ENCODE measurements at places on chromosomes 7 and 10. TPM values are rescaled to one million over a fixed set of nuclear protein-coding genes. Genes with fewer than 3 reads are reported as not detected.

GRCh38 chr10:89347701-89348457 is 20.1 kb downstream of the IFIT3 start:
- no peaks in the 10 kb centered on the region for H3K27me3 ChIP-seq
- no peak for DNase-seq
- no peaks in the 10 kb centered on the region for H3K36me3 ChIP-seq
- no peak overlapping the region for H3K4me3 ChIP-seq

DNA sequence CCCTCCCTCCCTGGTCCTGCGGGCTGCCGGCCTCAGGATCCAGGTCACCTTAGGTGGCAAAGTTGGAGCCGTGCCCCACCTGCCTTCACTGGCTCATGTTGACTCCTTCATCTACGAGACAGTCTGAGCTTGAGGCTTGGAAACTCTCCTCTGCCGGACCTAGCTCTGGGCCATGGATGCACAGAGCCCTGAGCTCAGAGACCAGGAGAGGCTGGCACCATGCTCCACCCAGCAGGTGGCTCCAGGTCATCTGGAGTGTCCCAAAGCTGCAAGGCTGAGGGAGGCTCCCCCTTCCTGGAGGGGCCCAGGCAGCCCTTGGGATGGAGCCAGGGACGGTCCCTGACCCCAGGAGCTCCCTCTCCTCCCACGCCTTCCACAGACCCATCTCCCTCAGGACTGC is 81.3 kb downstream of the PDGFA start:
- DNase-seq, result no peak
- H3K27me3 ChIP-seq, result no peaks in the 10 kb centered on the region
- H3K4me1 ChIP-seq, result no peaks in the 10 kb centered on the region

DNA sequence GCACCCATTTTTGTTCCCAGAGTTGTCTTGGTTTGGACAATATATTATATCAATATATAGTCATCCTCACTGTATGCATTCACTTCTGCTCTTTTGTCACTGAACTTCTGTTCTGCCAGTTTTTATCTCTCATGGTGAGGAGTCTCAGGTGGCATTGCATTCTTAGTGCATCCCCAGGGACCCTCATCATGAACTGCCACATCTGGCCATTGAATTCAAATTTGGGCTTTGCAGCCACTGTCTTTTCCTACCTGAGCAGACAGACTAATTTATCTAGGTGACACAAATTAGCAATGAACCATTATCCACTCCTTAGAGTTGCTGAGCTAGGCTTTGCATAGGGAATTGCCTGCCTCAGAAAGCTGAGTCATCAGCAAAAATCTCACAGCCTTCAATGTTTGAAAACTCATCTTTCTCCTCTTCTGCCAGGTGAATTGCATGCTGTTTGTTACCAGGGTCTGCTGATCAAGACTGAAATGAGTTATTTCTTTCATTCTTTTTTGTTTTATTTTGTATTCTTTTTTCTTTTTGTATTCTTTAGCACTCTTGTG is 316.8 kb upstream of the MTPN start:
- no peak overlapping the region for H3K4me3 ChIP-seq
- DNase-seq, result no peak

The STEAP4 gene
- 239 TPM for total RNA-seq

The P4HA1 gene
- total RNA-seq, result 24.9 TPM

DNA sequence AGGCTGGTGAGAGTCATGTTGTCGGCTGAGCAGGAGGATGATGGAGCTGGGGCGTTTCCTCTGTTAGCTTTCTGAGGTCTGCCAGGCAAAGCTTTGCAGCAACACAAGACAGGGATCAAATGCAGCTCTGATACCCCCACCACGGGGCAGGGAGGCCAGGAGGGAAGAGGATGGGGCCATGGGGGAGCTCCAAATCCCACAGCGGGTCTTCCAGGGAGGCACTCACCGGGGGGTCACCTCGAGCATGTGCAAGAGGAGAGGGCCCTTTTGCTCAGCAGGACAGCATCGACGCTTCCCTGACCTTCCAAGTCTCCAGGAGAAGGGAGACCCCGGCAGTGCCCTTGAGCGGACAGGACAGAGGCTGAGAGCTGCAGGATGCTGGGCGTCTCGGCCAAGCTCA is 127.5 kb downstream of the WDR37 start:
- DNase-seq, result no peak
- H3K4me3 ChIP-seq, result no peak overlapping the region
- H3K4me1 ChIP-seq, result peaks cover 6% of the 10 kb centered on the region
- no peak overlapping the region for H3K27ac ChIP-seq
- no peaks in the 10 kb centered on the region for H3K27me3 ChIP-seq

DNA sequence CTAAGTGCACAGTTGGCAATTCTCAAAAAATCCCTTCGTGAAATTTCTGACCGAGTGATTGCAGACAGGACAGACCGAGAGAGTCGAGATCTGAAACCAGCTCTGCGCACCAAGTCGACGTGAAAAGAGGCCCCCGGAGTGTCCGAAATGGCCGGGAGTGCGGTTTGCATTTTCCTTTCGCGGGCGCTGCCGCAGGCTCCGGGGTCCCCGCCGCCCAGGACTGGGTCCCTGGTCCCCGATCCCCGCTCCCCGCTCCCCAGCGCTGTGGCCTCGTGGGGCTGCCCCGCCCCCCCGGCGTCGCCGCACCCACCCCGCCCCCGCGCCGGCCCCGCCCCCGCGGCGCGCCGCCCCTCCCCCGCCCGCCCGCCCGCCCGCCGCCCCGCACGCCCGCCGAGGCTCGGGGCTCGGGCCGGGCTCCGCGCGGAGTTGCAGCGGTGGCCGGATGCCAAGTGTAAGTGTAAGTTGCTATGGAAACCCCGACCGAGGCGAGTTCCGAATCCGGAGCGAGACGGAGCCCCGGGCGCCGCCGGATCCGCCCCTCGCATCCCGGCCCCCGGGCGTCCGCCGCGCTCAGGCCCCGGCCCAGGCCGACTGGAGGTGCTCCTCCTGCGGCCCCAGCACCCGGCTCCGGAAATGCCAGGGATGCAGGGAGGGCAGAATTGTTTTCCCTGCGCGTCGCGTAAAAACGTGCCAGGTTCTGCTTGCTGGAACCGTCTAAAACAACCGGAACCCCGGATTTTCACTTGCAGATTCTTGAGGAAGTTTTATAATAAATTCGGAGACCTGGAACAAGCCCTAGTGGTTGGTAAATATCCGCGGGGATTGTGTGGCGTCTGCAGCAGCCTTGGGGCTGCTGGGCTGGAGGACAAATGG is 4.6 kb downstream of the BMI1 start:
- peaks cover 33% of the 10 kb centered on the region for H3K36me3 ChIP-seq
- DNase-seq, result peak; percentile 46
- peak overlapping the region; percentile 83 for H3K27ac ChIP-seq
- H3K4me1 ChIP-seq, result peaks cover 40% of the 10 kb centered on the region
- peak overlapping the region; percentile 59 for H3K4me3 ChIP-seq
- no peaks in the 10 kb centered on the region for H3K27me3 ChIP-seq

The AS3MT gene
- total RNA-seq, result 5.2 TPM

The PIK3CG gene
- total RNA-seq, result 3.1 TPM

The SLC39A12 gene
- not detected for total RNA-seq

The TMEM236 gene
- 1.2 TPM for total RNA-seq

The ADAM22 gene
- 8.6 TPM for total RNA-seq

GRCh38 chr7:93757426-93757825 is 133.1 kb downstream of the TFPI2 start:
- no peak overlapping the region for H3K4me3 ChIP-seq
- no peaks in the 10 kb centered on the region for H3K36me3 ChIP-seq
- DNase-seq, result no peak
- no peaks in the 10 kb centered on the region for H3K27me3 ChIP-seq
- H3K27ac ChIP-seq, result no peak overlapping the region

- H3K4me1 ChIP-seq, result no peaks in the 10 kb centered on the region
- no peaks in the 10 kb centered on the region for H3K36me3 ChIP-seq
- H3K4me3 ChIP-seq, result no peak within 1 kb of the TSS
- DNase-seq, result no peak
- H3K27me3 ChIP-seq, result no peaks in the 10 kb centered on the region
These were observed at the start of gene C10orf90 for GRCh38 chr10:126670056-126670894. TSS of gene C10orf90 (minus strand) at chr10:126670693. CDS start at chr10:126670480, 213 bp downstream.

GRCh38 chr7:113392841-113393540 is 274.6 kb upstream of the SMIM30 start:
- H3K4me3 ChIP-seq, result no peak overlapping the region
- no peaks in the 10 kb centered on the region for H3K4me1 ChIP-seq
- DNase-seq, result no peak
- H3K27ac ChIP-seq, result no peak overlapping the region
- H3K27me3 ChIP-seq, result no peaks in the 10 kb centered on the region
- H3K36me3 ChIP-seq, result no peaks in the 10 kb centered on the region

The NCF1 gene
- 4.5 TPM for total RNA-seq

- H3K27me3 ChIP-seq, result peaks cover 19% of the 10 kb centered on the region
- no peak overlapping the region for H3K27ac ChIP-seq
- H3K4me3 ChIP-seq, result peak overlapping the region; percentile 47
- no peaks in the 10 kb centered on the region for H3K36me3 ChIP-seq
- DNase-seq, result no peak
- peaks cover 7% of the 10 kb centered on the region for H3K4me1 ChIP-seq
These were observed 919 bp downstream of the SLC29A4 start for GRCh38 chr7:5283421-5284303.

The TRIM8 gene
- 157 TPM for total RNA-seq

The VPS37D gene
- 4.0 TPM for total RNA-seq

- H3K27me3 ChIP-seq, result no peaks in the 10 kb centered on the region
- no peak overlapping the region for H3K4me3 ChIP-seq
- H3K27ac ChIP-seq, result no peak overlapping the region
- H3K36me3 ChIP-seq, result no peaks in the 10 kb centered on the region
- peaks cover 7% of the 10 kb centered on the region for H3K4me1 ChIP-seq
These were observed 20.8 kb upstream of the MKI67 start for GRCh38 chr10:128147064-128147463.

The AGR2 gene
- not detected for total RNA-seq

The NKX2-3 gene
- not detected for total RNA-seq

DNA sequence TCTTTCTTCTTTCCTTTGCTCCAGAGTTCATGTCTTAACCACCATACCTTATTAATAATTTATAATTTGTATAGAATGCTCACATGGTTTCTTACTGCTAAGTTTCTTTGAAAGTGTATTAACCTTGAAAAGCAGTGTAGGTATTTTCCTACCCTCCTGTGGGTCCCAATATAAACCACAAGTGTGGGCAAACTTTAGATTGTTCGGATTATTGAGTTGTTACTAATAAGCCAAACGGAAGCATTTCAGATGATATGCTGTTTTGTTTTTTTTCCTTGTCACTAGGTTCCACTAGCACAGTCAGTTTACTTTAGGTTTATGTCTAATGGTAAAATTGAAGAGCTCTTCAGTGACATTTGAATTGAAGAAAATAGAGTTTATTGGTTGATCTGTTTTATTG is 10.2 kb downstream of the SSBP1 start:
- H3K36me3 ChIP-seq, result peaks cover 15% of the 10 kb centered on the region
- H3K4me1 ChIP-seq, result no peaks in the 10 kb centered on the region
- no peaks in the 10 kb centered on the region for H3K27me3 ChIP-seq
- no peak for DNase-seq
- H3K4me3 ChIP-seq, result no peak overlapping the region
- no peak overlapping the region for H3K27ac ChIP-seq

The GARIN1A gene
- total RNA-seq, result 2.7 TPM

The CDHR3 gene
- 8.0 TPM for total RNA-seq

The WDR91 gene
- total RNA-seq, result 82.2 TPM

GRCh38 chr7:111835066-111835465 is 272.8 kb upstream of the IMMP2L start:
- no peaks in the 10 kb centered on the region for H3K27me3 ChIP-seq
- DNase-seq, result no peak
- no peak overlapping the region for H3K4me3 ChIP-seq

GRCh38 chr10:3064423-3064822 is 2.9 kb upstream of the PFKP start:
- H3K36me3 ChIP-seq, result no peaks in the 10 kb centered on the region
- H3K27me3 ChIP-seq, result peaks cover 9% of the 10 kb centered on the region
- no peak for DNase-seq
- H3K27ac ChIP-seq, result no peak overlapping the region
- peaks cover 21% of the 10 kb centered on the region for H3K4me1 ChIP-seq

DNA sequence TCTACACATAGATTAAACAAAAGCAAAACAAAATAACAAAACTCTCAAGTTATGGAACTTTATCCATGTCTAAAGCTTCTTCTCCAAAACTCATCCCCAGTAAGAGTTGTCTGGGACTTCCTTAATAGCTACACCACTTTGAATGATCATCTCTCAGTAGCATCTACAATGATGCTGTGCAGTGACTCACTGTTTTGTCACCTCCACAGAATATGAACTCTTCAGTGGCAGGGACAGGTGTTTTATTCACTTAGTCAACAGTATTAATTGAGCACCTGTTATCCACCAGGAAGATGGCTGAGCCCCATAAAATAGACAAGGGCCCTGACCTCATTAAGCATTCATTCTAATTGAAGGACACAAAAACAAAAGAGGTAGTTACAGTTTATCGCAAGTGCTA is 350.7 kb downstream of the ELMO1 start:
- no peaks in the 10 kb centered on the region for H3K27me3 ChIP-seq
- no peaks in the 10 kb centered on the region for H3K4me1 ChIP-seq
- no peaks in the 10 kb centered on the region for H3K36me3 ChIP-seq
- no peak overlapping the region for H3K27ac ChIP-seq
- no peak for DNase-seq

The OSBPL3 gene
- 6.0 TPM for total RNA-seq

The GIMAP4 gene
- total RNA-seq, result 23.7 TPM

DNA sequence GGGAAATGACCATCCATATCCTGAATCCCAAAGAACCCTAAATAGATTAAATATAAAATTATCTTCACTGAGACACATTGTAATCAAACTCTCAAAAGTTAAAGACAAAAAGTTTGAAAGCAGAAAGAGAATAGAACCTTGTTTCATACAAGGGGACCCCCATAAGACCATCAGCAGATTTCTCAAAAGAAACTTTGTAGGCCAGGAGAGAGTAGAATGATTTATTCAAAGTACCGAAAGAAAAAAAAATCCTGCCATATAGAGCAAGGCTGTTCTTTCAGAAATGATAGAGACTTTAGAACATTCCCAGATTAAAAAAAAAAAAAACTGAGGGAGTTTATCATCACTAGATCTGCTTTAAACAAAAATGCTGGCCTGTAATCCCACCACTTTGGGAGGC is 34.8 kb upstream of the KLF14 start:
- no peak overlapping the region for H3K4me3 ChIP-seq
- no peak for DNase-seq
- no peak overlapping the region for H3K27ac ChIP-seq

DNA sequence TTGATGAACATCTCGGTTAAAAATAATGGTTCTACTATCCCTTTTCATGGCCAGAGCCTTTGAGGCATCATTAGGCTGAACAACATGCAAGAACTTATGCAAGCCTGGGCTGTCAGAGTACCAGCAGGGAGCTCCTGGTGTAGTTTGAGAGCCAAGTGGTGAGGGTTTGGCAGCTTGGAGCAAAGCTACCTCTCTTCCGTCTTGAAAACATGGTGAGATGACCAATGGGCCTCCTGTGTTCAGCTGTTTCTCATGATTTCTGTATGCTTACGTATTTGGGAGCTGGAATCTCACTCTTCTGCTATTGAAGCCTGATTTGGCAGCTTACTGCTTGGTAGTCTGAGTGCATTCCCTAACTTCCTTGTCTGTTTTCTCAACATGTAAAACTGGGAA is 150.4 kb downstream of the CXCL12 start:
- H3K4me3 ChIP-seq, result no peak overlapping the region
- H3K4me1 ChIP-seq, result no peaks in the 10 kb centered on the region
- H3K27ac ChIP-seq, result no peak overlapping the region

GRCh38 chr7:97595439-97595838 is 136.4 kb upstream of the TAC1 start:
- H3K4me3 ChIP-seq, result no peak overlapping the region
- no peaks in the 10 kb centered on the region for H3K4me1 ChIP-seq
- H3K36me3 ChIP-seq, result no peaks in the 10 kb centered on the region
- H3K27me3 ChIP-seq, result no peaks in the 10 kb centered on the region

All from tibial nerve (tissue), 4 donors.